Activated gamma-delta T cell (primary cell): ENCODE measurements at places on chromosomes 16 and 17.

DNA sequence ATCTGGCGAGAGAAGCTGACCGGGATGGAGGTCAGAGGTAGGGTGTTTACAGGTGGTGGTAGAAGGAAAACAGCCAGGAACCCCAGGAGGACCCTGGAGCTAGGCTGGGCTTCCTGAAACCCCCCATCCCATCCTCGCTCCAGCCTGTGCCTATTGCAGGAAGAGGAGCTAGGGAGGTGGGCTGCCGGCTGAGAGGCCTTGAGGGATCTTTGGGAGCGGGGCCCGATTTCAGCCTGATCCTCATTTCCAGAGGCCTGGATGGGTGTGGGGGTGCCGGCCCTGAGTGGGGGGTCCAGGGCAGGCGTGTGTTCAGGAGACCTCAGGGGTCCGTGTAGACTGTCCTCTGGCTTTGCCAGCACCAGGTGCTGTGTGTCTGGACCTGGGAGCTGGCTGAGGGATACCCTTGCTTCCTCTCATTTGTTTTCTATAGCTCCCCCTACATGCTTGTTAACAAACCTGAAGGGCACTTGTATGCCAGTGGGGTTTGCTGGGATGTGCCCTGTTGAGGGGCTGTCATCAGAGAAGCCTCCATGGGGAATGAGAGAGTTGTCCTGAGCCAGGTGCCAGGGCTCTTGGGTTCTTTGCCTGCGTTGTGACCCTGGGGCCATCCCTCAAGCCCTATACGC is 18.9 kb upstream of the RAP1GAP2 start:
- no peak for DNase-seq

DNA sequence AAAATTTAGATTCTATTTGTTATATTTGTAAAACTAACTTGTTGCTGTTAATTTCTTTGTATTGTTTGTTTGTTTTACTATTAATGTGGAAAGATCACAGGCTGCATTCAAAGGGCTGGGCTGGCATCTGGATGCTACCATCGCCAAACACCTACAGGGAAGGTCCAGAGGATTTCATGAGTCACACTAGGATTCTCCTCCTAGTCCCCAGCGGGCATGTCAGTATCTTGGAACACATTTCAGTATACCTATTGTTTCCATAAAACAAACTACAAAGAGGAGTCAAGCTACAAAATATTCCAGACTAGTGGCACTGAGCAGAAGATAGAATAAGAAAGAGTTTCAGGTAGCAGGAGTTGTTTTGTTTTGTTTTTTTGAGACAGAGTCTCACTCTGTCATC is 55.3 kb downstream of the NOG start:
- no peak for DNase-seq

DNA sequence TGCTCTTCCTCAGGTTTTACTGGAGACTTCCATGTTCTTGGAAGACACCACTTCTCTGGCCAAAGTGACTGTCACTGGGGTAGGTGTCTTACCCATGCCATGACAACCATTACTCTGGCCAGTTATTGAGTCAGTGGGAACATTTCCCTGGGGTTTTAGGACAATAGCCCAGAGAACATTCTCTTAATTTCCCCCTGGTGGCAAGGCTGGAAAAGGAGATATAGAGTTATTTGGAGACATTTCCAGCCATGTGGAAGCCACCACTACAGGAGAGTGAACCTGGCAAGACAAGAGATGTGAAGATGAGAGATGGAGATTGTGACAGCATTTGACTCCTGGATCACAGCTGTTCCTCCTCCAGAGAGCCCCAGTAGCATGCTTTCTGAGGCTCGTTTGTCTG is 106.2 kb downstream of the CDK5R1 start:
- no peak for DNase-seq

GRCh38 chr16:50712560-50712898 is 19.1 kb downstream of the NOD2 start:
- DNase-seq, result no peak

DNA sequence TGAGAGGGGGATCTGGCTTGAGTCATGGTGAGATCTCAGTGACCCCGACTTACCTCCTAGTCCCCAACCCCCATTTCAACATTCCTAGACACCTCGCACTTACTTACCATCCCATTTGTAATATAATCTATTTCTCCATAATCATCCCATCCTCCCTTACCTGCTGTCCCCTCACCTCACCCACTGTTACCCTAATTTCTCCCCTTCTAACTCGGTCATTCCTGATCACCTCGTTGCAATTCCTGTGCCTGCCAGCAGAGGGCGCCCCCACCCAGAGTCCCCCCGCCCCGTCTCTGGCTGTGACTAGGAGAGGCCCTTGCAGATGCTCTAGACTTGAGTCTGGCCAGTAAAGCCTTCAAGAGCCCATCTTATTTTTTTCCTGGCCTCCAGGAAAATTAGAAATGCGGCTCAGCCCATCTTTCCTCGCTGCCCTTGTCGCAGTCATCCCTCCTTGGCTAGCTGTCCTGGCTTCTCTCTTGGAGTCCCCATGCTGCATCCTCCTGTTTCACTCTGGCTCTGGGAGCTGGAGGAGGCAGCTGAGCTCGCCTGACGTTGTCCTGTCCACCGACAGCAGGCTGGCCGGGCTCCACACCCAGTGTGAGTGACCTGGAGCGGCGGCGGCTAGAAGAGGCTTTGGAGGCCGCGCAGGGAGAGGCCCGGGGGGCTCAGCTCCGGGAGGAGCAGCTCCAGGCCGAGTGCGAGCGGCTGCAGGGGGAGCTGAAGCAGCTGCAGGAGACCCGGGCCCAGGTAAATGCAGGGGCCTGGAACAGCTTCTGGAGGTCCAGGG is 5.0 kb downstream of the TBKBP1 start:
- peak; percentile 54 for DNase-seq

DNA sequence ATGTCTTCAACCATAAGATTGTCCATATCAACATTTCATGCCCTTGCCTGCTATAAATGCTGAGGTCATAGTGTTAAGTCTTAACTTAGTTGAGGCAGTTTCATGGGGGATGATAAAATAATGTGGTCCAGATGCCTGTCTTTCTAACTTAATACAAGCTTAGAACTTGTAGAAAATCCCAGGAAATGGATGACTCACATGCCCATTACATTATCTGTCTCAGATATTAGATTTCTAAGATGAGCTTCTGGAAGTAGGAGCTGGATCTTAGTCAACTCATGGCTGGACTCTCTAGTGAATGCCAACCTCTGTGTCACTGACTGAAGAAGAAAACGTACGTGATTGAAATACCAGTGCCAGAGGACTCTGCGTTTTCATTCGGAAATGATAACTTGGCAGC is 797.5 kb upstream of the EEF2KMT start:
- DNase-seq, result no peak

DNA sequence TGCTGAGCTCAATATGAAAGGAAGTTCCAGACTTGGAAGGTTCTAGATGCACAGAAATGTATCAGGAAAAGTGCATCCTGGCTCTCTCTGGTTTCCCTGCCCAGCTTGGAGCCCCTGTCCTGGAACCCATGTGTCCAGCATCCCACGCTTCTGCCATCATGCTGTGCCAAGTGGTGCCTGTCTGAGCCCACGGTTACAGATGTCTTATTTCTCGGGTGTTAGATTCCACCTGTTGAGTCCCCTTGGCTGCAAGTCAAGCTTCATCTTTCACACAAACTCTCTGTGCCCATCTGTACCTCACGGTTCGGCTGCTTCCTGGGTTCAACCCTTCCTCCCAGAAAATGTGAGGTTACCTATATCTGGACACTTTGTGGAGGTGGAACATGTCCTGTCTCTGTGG is 22.5 kb downstream of the OR1D5 start:
- no peak for DNase-seq

GRCh38 chr17:72219137-72219823 is 98.5 kb downstream of the SOX9 start:
- DNase-seq, result no peak

DNA sequence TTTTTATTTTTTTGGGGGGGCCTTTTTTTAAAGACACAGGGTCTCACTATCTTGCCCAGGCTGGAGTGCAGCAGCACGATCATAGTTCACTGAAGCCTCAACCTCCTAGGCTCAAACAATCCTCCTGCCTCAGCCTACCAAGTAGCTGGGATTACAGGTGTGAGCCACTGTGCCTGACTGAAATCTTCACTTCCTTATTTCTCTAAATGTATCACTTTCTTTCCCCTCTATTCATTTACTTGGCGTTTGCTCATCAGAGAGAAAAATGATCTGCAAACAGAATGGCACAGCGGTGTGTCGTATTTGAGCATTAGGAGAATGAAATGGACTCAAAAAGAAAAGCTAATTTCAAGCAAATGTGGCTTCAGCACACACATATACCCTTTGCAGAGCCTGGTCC is 44.3 kb upstream of the CDH5 start:
- no peak for DNase-seq

- no peak for DNase-seq
Measured at GRCh38 chr17:20066253-20066652, 57.1 kb downstream of the SPECC1 start.

DNA sequence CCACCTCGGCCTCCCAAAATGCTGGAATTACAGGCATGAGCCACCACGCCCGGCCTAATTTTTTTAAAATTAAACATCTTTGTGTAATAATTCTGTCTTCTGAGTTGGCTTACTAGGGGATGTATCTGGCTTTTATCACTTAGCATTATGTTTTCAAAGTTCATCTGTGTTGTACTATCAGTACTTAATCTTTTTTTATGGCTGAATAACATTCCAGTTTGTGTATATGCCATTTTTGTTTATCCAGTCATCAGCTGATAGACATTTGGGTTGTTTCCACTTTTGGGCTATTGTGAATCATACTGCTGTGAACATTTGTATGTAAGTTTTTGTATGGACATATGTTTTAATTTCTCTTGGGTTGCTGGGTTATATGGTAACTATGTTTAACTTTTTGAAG is 69.0 kb downstream of the CHD9 start:
- DNase-seq, result no peak

DNA sequence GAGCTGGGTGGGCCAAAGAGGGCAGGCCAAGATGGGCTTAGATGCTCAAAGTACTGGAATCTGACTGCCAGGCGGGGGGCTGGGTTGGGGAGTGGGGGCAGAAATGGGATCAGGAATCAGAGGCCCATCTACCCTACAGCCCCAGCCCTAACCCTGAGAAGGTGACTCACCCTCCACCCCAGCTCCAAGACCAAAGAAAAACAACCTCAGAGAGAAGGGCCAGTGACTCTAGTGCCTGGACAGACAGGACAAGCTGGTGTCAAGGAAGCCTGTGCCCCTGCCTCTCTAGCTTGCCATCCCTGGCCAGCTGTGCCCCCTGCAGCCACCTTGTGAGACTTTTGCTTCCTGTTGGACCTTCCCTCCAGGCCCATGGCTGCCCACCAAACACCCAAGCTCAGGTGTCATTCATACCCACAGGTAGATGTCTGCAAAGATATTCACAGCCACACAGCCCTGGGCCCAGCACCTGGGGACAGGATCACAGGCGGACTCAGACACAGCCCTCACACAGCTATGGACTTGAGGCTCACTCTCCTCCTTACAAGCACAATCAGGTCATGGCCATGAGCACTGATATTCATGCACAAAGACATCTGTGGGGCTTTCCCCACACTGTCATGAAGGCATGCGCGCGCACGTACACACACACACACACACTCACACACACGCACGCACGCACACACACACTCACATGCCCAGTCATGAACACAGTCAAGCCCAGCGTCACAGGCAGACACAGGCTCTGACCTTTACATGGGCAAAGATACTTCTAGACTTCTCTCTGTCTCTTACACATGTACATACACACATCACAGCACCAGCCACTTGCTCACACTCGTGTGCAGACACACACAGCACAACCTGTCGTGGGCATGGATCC is 2.8 kb downstream of the WNT3 start:
- no peak for DNase-seq

DNA sequence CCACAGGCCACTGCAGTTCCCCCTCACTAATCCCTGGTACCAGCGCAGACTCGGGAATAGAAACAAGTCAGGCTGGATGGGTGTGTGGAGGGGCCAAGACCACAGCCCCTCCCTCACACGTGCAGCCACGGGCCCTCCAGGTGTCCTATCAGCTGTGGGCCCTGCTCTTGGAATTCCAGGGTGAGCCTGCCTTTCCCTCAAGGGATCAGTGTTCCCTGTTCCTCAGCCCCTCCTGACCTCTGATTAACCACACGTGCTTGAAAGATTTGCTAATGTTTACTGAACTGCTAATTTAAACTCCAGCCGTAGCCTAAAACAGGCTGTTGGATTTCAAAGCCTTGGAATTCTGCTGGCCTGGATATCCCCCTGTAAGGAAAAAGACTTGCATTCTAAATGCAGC is 146.4 kb downstream of the SOCS1 start:
- DNase-seq, result no peak

DNA sequence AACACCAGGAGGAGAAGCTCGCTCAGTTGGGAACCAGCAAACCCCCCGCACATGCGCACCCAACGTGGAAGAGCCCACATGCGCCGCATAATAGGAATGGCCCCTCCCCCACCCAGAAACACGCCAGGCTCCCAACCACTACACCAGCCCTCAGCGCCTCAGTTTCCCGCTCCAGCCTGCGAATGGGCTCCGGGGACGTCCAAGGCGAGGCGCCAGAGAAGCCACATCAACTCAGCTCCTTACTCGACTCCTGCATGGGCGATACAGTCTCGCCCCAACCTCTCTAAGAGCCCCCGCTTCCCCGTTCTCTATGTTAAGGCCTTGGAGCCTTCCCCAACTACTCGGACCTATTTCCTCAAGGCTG is 504 bp downstream of the SRSF1 start:
- no peak for DNase-seq

GRCh38 chr16:88969361-88969831 is 7.6 kb downstream of the CBFA2T3 start:
- no peak for DNase-seq

GRCh38 chr17:75096082-75096625 is 8.4 kb downstream of the SLC16A5 start:
- DNase-seq, result no peak

- DNase-seq, result no peak
Measured at GRCh38 chr17:74994440-74994839, 7.0 kb downstream of the CDR2L start.

DNA sequence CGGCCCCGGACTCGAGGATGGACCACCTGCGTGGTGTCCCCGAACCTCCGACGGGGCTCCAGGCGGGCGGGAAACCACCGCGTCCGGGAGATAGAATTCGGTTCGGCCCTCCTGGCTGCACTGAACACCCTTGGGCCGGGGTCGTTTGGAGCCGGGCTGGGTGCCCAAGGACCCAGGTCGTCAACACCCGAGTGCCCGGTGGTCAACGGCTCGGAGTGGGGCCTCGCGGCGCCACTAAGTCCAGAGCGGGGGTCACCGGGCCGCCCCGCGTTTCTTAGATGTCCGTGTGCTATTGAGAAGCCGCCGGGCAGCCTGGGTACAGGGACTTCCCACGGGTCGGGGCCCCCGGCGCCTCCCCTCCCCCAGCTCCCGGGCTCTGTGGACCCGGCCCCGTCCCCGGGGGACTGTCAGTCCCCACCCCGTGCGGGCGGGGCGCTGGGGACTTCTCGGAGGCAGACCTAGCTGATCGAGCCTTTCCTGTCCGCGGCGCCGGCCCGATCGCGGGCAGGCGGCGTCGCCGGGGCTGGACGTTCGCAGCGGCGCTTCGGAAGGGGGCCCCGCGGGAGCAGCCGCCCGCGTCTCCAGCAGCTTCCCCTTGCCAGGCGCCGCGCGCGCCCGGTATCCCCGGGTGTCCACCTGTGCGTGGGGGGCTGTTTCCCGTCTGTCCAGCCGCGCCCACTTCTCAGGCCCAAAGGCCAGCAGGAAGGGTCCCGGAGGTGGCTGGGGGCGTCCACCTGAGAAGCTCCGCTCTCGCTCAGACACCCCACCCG is 655 bp upstream of the NPTX1 start:
- DNase-seq, result no peak

GRCh38 chr16:62872339-62872738 is 836.1 kb upstream of the CDH8 start:
- DNase-seq, result no peak
